ENCODE measurements at places on chromosomes 7 and 10.
A peak's percentile ranks its signal among the peaks of the same experiment; 100 is the strongest.

- peak overlapping the region; percentile 69 for H3K27ac ChIP-seq
- H3K27me3 ChIP-seq: peaks cover 6% of the 10 kb centered on the region
- peaks cover 70% of the 10 kb centered on the region for H3K4me1 ChIP-seq
These were observed 246.6 kb downstream of the SNX10 start for GRCh38 chr7:26538216-26538615.

DNA sequence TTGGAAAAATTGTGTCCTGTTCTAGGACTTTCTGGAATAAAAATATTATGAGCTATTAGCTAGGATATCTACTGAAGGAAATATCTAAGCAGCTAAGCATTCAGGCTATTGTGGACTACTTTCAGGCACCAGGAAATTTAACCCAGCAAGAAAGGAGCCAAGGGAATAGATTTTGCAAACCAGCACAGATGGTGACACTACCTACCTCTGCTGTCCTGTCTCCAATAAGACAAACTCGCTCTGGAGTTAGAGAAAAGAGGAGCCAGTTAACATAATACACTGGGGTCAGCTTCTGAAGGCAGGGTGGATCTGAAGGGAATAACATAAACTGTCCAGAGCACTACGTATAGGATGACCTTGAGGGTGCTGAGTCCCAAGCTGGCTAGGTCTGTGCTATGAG lies 223.7 kb upstream of the PRSS58 start:
- H3K36me3 ChIP-seq: no peaks in the 10 kb centered on the region
- H3K27ac ChIP-seq: no peak overlapping the region
- H3K4me3 ChIP-seq: no peak overlapping the region

GRCh38 chr10:50431133-50431532 lies 179.8 kb upstream of the ASAH2 start:
- H3K4me1 ChIP-seq: no peaks in the 10 kb centered on the region
- no peak overlapping the region for H3K4me3 ChIP-seq
- no peak for DNase-seq
- peaks cover 4% of the 10 kb centered on the region for H3K36me3 ChIP-seq
- H3K27ac ChIP-seq: no peak overlapping the region
- H3K27me3 ChIP-seq: no peaks in the 10 kb centered on the region

DNA sequence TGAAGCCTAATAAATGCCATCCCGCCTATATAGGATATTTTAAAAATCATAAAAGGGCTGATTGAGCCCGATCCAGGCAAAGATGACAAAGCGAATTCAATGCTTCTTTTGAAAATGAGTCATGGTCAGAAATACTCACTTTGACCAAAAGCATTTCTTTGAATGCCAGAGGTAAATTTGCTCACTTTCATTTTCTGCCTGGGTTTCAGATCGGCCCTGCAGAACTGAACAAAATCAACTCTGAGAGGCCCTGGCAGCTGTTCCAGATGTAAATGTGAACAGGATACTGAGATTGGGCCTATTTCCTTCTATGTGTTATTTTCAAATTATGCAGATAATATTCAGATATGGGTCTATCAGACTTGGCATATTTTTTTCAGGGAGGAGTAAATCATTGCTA lies 114.8 kb upstream of the ARID5B start:
- no peaks in the 10 kb centered on the region for H3K27me3 ChIP-seq
- no peaks in the 10 kb centered on the region for H3K4me1 ChIP-seq
- H3K36me3 ChIP-seq: no peaks in the 10 kb centered on the region
- H3K4me3 ChIP-seq: no peak overlapping the region

DNA sequence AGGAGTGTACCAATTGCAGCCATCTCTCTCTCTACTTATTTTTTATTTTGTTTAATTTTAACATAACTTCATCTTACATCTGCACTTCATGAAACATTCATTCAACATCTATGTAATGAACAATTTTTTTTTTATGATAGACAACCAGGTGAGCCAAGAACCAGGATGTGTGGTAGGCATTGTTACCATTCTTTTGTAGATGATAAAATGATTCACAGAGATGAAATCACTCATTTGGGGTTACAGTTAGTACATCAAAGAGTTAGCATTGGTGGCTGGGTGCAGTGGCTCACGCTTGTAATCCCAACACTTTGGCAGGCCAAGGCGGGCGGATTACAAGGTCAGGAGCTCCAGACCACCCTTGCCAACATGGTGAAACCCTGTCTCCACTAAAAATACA lies 127.8 kb downstream of the HDAC9 start:
- H3K36me3 ChIP-seq: no peaks in the 10 kb centered on the region
- no peak overlapping the region for H3K4me3 ChIP-seq
- no peak overlapping the region for H3K27ac ChIP-seq
- peaks cover 38% of the 10 kb centered on the region for H3K4me1 ChIP-seq
- H3K27me3 ChIP-seq: peaks cover 3% of the 10 kb centered on the region
- DNase-seq: no peak

DNA sequence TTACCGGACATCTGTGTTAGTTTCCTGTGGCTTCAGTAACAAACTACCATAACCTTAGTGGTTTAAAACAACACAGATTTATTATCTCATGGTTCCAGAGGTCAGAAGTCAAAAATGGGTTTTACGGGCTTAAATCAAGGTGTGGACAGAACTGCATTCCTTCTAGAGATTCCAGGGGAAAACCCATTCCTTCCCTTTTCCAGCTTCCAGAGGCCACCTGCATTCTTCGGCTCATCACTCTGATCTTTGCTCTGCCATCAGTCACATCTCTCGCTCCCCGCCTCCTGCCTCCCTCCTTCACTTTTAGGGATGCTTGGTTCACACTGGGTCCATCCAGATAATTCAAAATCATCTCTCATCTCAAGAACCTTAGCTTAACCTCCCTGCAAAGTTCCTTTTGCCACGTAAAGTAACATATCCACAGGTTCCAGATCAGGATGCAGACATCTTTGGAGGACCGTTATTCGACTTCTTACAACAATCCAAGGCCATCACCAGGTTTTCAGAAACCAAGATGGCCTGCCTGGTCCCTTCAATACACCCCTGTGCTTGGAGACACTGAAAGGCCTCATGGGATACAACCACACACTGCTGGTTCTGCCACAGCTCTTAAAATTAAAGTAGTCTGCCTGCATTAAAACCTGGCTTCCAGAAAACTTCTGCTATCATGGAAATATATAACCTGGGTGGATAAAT lies 225.9 kb upstream of the MYO3A start:
- peaks cover 2% of the 10 kb centered on the region for H3K27me3 ChIP-seq
- H3K4me1 ChIP-seq: peaks cover 6% of the 10 kb centered on the region
- H3K27ac ChIP-seq: no peak overlapping the region
- no peaks in the 10 kb centered on the region for H3K36me3 ChIP-seq
- DNase-seq: no peak

DNA sequence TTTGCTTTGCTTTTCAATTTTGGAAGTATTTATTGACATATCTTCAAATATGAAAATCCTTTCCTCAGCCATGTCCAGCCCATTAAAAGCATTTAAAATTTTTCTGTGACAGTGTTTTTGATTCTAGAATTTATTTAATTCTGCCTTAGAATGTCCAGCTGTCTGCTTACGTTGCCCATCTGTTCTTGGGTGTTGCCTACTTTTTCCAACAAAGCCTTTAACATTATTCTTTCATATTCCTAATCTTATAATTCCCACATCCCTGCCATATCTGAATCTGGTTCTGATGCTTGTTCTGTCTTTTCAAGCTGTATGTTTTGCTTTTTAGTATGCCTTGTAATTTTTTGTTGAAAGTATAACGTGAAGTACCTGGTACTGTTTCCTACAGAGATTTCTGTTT lies 204.7 kb upstream of the VSTM2A start:
- DNase-seq: no peak
- no peak overlapping the region for H3K27ac ChIP-seq
- H3K4me3 ChIP-seq: no peak overlapping the region
- no peaks in the 10 kb centered on the region for H3K36me3 ChIP-seq

DNA sequence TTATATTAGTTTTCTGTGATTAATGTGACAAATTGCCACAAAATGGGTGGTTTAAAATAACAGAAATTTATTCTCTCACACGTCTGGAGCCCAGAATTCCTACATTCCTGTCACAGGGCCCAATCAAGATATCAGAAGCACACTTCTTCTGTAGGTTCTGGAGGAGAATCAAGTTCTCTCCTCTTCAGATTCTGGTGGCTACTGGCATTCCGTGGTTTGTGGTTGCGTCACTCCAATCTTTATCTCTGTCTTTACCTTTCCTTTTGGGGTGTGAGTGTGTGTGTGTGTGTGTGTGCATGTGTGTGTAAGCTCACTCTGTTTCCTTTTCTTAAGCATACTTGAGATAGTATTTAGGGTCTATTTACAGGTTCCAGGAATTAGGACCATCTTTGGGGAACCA lies 115.5 kb upstream of the DKK1 start:
- H3K27ac ChIP-seq: no peak overlapping the region
- peaks cover 3% of the 10 kb centered on the region for H3K27me3 ChIP-seq
- H3K36me3 ChIP-seq: peaks cover 6% of the 10 kb centered on the region
- no peak for DNase-seq
- H3K4me1 ChIP-seq: peaks cover 8% of the 10 kb centered on the region

GRCh38 chr7:156962897-156963296 lies 13.4 kb downstream of the NOM1 start:
- H3K36me3 ChIP-seq: peaks cover 69% of the 10 kb centered on the region
- H3K27ac ChIP-seq: no peak overlapping the region
- H3K27me3 ChIP-seq: no peaks in the 10 kb centered on the region

DNA sequence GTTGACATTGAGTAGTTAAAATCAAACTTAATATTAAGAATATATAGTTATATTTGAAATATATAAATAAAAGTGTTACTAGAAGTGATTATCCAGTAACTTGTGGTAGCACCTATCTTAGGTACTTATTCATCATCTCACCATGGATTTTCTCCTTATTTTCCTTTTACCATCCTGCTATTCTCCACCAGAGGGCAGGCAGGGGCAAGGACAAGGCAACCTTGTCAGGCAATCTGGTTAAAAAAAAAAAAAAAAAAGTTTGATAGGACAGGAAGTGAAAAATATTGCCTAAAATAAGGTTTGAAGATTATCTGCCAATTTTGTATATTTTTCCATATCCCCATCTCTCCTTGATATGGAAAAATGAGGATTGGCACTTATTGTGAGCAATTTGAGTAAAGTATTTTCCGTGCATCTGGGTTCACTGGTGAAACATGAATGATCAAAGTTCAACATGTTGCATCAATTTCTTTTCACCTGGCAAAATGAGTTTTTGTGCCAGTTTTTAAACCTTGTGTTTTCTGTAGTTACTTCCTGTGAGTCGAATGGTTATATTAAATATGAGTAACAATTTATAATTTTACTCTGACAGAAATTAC lies 256.7 kb downstream of the AGMO start:
- DNase-seq: peak; percentile 62
- H3K27me3 ChIP-seq: no peaks in the 10 kb centered on the region
- H3K27ac ChIP-seq: no peak overlapping the region

DNA sequence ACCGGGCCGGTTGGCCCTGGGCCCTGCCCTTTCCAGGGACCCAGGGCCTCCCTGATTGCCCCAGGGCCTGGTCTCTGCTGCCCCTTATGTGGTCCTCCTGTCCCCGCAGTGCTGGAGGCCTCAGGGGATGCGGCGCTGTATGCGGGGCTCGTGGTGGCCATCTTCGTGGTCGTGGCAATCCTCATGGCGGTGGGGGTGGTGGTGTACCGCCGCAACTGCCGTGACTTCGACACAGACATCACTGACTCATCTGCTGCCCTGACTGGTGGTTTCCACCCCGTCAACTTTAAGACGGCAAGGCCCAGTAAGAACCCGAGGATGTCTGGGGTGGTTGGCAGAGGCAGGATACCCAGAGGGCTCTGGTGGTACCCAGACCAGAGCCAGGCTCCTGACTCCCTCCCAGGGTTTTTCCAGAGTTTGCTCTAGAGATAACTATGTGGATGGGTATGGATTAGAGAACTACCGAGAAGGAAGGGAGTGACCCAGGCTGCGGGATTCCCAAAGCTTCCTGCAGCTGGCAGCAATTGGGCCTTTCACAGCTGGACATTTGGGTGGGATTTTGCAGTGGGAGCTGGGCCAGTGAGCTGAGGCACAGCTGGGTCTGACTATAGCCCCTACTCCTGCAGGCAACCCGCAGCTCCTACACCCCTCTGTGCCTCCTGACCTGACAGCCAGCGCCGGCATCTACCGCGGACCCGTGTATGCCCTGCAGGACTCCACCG lies 28.1 kb upstream of the SLC29A3 start:
- H3K27me3 ChIP-seq: peaks cover 2% of the 10 kb centered on the region
- H3K4me1 ChIP-seq: no peaks in the 10 kb centered on the region
- no peak overlapping the region for H3K4me3 ChIP-seq

- no peaks in the 10 kb centered on the region for H3K4me1 ChIP-seq
- H3K27me3 ChIP-seq: no peaks in the 10 kb centered on the region
- no peak overlapping the region for H3K27ac ChIP-seq
- H3K4me3 ChIP-seq: no peak overlapping the region
- no peaks in the 10 kb centered on the region for H3K36me3 ChIP-seq
- no peak for DNase-seq
These were observed 947.9 kb upstream of the LRRN3 start for GRCh38 chr7:110142939-110143526.

GRCh38 chr10:52615756-52616394 lies 156.7 kb downstream of the MBL2 start:
- H3K4me3 ChIP-seq: no peak overlapping the region
- H3K36me3 ChIP-seq: no peaks in the 10 kb centered on the region
- peaks cover 9% of the 10 kb centered on the region for H3K4me1 ChIP-seq
- H3K27ac ChIP-seq: no peak overlapping the region
- DNase-seq: no peak

- DNase-seq: peak; percentile 86
- peaks cover 40% of the 10 kb centered on the region for H3K4me1 ChIP-seq
- peaks cover 56% of the 10 kb centered on the region for H3K27me3 ChIP-seq
- no peak within 1 kb of the TSS for H3K27ac ChIP-seq
- H3K4me3 ChIP-seq: peak within 1 kb of the TSS; percentile 97
These were observed at the start of gene LAMB1 for GRCh38 chr7:108002726-108003598. LAMB1 (minus strand) TSS chr7:108003161; CDS start chr7:108002885, 276 bp downstream.

- no peak overlapping the region for H3K4me3 ChIP-seq
- DNase-seq: no peak
- no peaks in the 10 kb centered on the region for H3K27me3 ChIP-seq
- H3K4me1 ChIP-seq: peaks cover 5% of the 10 kb centered on the region
- H3K27ac ChIP-seq: peak overlapping the region; percentile 39
These were observed 70.0 kb upstream of the AGBL3 start for GRCh38 chr7:134916171-134916883.

DNA sequence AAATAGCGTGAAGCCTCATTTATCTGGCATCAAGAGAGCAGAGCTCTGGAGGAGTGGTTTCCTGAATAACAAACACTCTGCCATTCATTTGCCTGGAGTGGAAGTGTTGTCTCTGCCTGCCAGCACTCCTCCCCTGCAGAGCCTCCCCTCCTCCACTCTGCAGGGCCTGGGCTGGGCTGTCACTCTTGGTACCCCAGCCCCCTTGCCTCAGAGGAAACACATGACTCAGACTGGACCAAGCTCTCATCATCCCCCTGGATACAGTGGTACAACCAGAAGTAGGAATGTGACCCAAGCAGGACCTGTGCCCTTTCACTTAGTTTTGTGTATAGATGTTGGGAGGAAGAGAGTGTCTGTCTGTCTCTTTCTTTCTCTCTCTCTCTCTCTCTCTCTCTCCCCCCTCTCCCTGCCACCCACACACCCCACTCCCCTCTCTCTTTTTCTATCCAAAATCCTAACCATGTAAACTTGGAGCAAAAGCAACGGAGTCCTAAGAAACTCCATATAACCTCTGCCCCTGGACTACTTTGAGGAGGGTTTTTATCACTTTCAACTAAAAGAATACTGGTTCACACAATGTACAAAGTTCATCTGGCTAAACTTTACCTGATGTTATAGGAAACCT lies 43.9 kb downstream of the DOCK4 start:
- H3K4me1 ChIP-seq: peaks cover 49% of the 10 kb centered on the region
- DNase-seq: peak; percentile 59
- H3K36me3 ChIP-seq: no peaks in the 10 kb centered on the region
- no peak overlapping the region for H3K4me3 ChIP-seq
- H3K27ac ChIP-seq: peak overlapping the region; percentile 80
- H3K27me3 ChIP-seq: no peaks in the 10 kb centered on the region
